NCI-H1092 (cell line): ENCODE measurements at places on chromosomes 6 and 20.
A peak's percentile ranks its signal among the peaks of the same experiment; 100 is the strongest.

DNA sequence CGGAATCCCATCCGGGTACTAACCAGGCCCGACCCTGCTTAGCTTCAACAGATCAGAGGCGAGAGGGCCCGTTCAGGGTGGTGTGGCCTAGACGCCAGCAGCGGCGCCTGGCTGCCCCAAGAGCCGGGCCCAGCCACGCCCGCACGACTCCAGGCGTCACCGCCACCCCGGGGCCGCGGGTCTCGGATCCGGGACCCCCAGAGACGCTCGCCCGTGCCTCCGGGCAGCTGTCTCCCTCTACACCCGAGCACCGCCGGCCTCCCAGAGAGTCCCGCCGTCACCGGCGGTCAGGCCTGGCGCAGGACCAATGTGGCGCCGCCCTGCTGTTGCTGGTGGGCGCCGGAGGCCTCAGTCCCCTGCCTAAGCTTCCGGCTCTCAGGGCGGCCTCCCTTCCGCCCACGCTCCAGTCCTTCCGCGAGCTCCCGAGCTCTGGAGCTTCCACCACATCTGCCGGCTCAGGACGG lies 441.2 kb upstream of the DEFB115 start:
- DNase-seq, result no peak

DNA sequence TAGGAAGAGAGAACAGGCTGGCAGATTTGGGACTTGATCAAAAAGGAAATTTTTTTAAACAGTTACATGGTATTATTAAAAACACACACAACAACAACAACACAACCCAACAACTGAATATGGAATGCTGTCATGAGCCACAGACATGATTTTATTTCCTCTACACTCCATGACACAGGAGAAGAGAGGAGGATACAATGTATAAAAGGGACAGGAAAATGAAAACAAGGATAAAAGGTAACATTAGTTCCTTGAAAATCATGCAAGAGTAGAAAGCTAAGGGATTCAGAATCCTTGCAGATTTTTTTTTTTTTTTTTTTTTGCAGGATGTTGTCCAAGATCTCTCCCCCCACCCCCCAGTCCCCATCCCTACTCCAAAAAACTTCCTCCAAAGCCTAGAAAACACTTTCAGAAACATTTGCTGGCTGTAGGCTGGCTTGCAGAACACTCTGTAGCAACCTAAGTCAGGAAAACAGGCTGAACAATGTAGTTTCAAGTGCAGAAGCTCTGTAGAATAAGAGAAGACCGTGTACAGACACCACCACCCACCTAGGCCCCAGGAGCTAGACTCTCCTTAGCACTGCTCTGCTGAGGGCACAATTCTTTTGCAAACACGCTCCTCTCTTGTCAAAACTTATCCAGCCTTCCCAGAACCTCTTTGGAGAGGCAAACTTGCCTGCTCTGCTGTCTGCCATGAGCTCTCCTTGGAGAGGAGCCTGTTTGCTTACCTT lies 845 bp downstream of the ZMYND8 start:
- no peak for DNase-seq

DNA sequence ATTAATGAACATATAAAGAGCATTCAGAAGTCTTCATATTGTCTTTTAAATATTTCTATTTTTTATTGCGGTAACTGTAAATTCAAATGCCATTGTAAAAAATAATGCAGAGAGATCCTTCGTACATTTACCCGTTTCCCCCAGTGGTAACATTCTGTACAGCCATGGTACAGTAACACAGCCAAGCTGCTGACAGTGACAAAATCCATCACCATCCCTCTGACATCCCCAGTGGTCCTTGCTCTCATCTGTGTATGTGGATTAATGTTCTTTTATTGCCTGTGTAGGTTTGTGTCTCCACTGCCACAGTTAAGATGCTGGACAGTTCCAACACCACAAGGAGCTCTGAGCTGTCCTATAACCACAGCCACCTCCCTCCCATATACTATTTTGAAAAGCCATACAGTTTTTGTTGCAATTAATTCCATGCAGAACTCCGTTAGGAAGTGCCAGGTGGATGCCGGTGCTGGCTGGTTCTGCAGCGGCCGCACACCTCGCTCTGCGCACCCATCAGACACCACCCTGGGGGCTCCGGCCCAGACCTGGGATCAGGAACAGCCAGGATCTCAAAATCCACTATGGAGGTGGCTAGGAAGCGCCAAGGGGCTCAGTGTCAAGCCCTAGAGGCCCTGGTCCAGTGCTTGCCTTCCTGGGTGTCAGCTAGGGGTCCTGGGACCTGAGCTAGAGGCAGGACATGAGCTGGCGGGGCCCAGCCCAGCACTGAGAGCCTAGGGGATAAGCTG lies 93.1 kb upstream of the PMEPA1 start:
- no peak for DNase-seq

DNA sequence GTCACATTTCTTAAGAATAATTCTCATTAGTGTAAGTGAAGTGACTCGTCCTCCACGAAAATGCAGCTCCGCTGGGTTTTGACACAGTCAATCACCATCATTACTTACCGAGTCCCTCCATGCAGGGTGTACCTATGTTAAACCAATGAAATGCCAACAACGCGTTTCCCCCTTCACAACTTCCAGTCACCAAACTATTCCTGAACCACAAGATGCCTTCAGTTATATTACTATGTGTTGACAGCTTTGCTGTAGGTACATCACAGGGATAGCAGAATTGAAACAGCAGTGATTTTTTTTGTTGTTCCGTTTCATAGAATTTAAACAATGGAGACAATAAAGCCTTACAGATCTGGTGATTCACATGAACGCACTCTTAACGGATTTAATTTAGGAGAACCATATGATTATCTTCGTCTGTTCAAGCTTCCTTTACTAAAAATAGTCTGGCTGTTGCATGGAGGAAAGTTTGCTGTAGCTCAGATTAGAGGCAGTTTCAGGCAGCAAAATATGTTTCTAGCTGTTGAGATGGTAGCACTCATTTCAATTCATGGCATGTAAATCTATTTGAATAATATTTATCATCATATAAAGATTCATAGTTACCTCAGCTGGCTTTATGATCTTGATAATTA lies 652.8 kb downstream of the PRKN start:
- DNase-seq, result no peak

GRCh38 chr6:100968949-100969348 lies 87.8 kb upstream of the ASCC3 start:
- no peak for DNase-seq

- DNase-seq, result no peak
Measured at GRCh38 chr20:43686820-43687219, 19.9 kb downstream of the MYBL2 start.

GRCh38 chr6:150346346-150346745 lies 22.5 kb upstream of the IYD start:
- DNase-seq, result no peak

- no peak for DNase-seq
Measured at GRCh38 chr6:110239526-110240274, 59.5 kb downstream of the CDC40 start.

DNA sequence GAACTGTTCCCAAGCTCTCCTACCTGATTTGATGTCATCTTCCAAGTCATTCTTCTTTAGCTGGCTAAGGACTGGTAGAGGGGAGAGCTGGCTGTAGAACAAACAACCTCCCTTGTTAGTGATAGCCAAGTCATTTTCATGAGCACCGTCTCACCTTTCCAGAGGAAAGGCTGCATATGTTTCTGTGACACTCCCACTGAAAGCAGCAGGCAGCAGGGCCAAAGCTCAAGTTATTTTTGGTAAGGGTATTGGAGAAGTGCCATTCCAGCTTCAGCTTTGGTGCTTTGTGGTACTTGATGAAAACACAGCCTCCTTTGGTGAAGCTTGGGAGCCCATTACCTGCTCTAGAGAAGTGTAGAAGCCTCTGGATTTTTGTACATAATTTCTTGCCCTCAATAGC lies 5.4 kb upstream of the DOK5 start:
- no peak for DNase-seq

GRCh38 chr6:52611833-52612232 lies 35.0 kb upstream of the TRAM2 start:
- no peak for DNase-seq

- no peak for DNase-seq
Measured at GRCh38 chr20:59455402-59456341, 148.7 kb upstream of the PHACTR3 start.

- no peak for DNase-seq
Measured at GRCh38 chr20:6407163-6407562, 284.3 kb upstream of the FERMT1 start.

GRCh38 chr6:137893726-137894125 lies 26.7 kb downstream of the TNFAIP3 start:
- DNase-seq, result no peak

- no peak for DNase-seq
Measured at GRCh38 chr6:142617158-142617557, 315.4 kb downstream of the ADGRG6 start.

DNA sequence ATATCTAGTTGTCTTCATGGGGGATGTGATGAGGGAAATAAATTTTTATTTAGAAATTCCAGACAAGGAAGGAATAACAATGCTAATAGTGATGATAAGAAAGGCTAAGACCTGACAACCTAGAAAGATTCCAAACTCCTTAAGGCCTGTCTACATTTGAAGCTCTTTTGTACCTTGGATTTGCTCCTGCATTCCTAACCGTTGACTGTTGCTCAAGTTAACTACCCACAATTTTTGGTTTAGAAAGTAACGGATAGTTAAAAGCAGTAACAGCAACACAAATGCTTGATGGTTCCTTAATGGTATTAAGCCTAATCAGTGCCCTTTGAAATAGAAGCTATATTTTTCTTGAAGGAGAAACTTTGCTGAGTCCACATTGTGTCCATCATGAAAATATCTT lies 52.9 kb downstream of the TRMT11 start:
- DNase-seq, result no peak

- DNase-seq, result no peak
Measured at GRCh38 chr20:30511322-30512030, 746.0 kb upstream of the DEFB115 start.

GRCh38 chr6:70823651-70824050 lies 133.2 kb downstream of the B3GAT2 start:
- DNase-seq, result no peak

- no peak for DNase-seq
Measured at GRCh38 chr20:3074812-3075211, 3.4 kb downstream of the OXT start.

DNA sequence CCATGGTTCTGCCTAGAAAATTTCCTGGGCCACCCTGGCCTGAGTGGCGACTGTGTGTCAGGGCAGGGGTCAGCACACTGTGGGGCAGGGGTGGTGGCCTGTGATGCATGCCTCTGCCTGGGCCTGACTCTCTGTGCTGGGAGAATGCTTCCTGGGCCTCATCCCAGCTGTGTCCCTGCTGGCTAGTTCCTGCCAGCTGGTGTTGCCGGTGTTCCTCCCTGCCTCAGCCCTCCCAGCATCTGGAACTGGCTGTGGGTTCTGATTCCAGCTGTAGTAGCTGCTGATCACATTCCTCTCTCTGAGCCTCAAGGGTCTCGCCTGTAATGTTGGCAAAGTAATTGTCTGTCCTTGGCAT lies 101.5 kb downstream of the SYCP2 start:
- no peak for DNase-seq

DNA sequence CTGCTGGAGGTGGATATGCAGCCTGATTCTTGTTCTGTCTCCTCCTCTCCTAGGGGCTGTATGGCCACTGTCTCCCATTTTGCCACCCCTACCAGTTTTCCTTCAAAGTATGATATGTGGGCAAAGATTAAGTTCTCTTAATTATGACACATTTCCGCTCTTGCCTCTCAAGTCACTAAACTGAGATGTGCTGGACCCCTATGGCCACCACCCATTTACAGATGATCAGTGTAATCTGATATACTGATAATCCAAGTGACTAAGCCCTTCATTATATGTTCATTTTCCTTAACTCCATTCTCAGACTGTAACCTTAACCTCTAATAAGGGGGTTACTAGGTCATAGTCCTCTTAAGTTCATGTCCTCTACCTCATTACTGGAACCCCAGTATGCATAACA lies 711 bp upstream of the C20orf141 start:
- no peak for DNase-seq

GRCh38 chr6:150263765-150264404 lies 104.9 kb upstream of the IYD start:
- no peak for DNase-seq

- no peak for DNase-seq
Measured at GRCh38 chr20:38147163-38147562, 17.9 kb downstream of the TGM2 start.

- no peak for DNase-seq
Measured at GRCh38 chr20:24766143-24766527, 182.9 kb upstream of the CST7 start.

DNA sequence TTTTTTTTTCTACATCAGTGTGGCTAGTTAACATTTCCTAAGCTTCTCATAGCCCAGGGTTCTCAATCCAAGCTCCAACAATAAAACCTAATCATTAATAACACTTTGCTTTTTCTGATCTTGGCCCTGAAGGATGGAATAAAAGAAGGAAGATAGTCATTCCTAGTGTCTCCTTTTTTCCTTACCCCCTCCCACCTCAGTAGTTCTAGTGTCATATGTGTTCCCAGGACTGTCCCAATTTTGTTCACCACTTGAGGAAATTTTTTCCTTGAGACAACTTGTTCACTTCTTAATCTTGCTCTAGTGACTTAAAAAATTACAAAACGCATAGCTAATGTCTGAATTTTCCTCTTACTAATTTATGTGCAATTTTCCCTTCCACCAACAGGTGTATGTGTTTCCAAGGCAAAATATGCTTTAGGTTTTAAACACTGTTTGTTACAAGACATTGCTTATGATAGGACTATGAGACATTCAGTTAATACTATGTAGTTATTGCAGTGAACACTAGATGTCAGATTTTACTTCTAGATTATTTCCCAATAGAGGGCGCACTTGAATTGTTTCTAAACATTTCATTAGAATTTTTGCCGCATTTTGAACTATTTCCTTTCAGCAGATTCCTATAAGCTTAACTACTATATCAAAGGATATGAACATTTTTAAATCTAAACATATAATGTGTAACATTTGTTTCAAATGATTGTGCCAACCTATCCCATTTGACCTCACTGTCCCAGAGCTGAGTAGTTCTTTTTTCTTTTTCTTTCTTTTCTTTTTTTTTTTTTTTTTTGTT lies 18.5 kb upstream of the C6orf141 start:
- peak; percentile 45 for DNase-seq

DNA sequence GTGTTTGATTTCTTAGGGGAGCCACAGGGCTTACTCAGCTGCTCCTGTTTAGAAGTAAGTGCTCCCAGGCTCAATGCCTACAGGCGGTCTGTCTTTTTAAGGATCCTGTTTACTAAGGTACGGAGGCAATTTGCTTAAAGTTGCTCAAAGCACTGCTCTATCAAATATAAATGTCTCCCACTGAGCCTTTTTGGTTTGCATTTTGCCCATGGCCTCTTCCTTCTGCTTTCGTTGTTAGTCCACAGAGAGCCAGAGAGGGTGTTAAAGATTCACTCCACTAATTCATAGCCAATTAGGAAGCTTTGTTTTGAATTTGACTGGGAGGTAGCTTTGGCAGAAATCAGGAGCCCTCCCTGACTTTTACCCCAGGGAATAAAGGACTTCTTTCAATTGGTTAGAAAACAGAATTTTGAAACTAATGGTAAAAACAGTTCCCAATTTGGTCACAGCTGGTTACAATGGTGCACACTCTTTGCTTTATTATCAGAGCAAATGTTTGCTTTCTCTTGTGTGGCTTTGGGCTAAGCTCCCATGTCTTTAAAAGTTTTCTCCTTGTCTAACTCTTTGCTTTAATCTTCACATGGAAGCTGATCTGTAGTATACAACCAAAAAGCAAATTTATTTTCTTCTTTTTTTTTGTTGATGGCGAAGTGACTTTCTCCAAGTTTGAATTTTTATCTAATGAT lies 126.2 kb downstream of the IMPG1 start:
- no peak for DNase-seq
